Right cardiac atrium (tissue), 5 donors: ENCODE measurements at places on chromosomes 7 and 10.

DNA sequence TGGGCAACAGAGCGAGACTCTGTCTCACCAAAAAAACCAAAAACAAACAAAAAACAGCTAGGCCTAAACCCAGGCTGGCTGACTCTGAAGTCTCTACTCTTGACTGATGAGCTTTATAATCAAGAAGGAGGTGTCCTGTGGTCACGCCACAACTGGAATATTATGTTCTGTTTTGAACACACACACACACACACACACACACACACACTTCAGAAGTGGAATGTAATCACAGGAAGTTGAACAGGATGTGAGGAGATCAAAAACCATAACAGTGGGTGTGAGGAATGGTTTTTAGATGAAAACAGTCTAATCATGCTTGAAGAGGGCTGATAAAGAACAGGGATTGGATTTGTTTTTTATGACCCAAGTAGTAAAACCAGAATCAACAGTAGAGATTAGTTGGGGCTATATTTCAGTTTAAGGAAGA is 51.1 kb upstream of the IL6 start:
- no peak for DNase-seq

- DNase-seq: no peak
Measured at GRCh38 chr10:118394301-118395200, 52.4 kb upstream of the FAM204A start.

DNA sequence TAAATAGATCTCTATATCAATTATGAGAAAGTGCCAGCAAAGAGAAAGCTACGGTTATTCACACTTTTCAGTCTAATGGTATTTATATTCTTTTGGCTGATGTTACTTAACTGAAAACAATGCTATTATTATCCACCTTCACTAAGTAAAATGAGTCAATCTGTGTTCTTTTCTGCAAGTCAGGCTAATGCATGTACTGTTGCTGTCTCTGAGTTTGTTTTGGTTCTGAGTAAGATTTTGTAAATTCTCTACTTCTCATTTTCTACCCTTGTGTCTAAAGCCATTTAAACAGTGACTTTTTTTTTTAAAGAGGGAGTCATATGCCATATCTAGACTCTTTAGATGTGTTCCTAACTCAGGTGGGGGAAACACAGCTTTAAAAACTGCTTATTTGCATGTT is 7.5 kb downstream of the VWC2 start:
- DNase-seq: no peak

DNA sequence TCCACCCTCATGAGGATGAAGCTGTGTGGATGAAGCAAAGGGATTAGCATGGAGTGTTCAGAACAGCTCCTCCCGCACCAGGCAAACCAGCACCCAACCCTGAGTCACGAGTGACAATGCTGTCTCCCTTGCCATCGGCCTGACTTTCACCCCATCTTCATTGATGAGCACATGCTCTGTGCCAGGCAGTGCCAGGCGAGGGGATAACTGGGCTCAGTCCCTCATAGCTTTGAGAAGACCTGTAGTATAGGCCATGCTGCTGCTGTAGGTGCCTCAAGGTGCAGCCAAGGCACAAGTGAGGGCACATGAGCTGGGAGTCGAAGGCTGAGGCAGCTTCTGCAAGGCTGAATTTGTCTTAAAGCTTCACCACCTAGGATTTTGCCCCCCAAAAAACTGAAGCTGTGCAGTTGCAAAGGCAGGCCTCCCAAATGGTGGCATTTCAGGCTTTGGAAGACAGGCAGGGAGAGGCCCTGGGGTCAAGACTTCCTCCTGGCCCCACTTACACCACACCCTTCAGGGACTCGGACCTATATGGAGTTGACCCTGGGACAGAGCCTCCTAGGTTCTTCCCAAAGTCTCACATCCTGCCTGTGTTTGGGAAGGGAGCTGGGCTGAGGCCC is 54.2 kb upstream of the GDF10 start:
- no peak for DNase-seq

DNA sequence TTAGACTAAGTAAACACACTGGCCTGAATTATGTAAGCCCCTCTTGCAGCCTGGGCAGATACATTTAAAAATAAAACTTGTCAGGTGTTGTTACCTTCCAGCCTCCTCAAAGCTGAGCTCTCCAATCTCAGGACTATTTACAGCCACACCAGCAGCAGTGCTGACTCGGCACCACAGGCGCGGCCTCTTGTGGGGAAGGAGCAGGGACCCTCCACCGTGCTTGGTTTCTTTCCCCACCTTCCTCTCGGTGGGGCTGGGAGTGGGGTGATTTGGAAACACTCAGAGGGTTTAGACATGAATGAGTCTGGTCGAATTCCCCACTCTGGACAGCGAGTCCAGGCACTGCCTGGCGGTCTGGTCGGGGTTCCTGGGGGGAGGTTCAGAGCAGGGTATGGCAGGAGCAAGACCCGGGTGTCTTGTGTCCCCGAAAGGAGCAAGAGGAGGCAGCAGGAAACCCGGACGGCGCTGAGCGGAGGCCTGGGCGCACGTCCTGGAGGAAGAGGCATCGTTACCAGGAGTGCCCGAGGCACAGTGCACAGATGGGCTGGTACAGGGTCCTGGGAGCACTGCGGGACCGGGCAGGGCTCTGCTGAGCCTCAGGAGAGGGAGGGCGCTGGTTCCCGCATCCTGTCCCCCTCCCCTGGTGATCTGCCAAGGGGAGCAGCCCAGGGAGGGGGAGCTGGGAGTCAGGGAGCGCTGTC is 29.2 kb upstream of the CFAP46 start:
- no peak for DNase-seq

DNA sequence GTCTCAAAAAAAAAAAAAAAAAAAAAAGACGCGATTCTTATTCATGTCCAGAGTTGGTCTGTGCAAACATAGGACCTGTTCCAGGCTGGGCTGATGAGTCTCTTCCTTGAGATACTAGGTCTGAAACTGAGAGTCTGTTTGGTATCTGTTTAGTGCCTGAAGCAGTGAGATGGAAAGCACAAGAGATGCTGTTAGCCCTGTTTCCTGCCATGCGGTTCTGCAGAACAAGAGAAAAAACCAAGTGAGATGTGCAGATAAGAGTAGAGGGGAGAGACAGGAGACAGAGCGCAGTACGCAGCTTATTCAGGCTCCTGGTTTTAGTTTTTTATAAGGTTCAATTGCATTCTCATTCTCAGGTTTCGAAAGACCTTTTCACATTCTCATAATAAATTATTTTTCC is 85.8 kb upstream of the PRKCQ start:
- no peak for DNase-seq

DNA sequence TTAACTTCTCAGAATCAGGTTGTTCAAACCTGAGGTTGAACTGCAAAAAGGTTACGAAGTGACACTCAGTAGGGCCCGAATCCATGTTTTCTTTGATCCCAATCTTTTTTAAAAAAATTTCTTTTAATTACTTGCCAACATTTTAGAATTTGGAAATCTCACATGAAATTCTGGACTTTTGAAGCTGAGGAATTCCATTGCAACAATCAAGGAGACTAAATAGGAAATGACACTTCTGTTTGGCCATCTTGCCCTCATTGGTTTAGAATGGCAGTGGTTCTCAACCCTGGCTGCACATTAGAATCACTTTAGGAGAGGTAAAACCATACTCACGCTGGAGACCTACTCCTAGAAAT is 471 bp upstream of the TOMM7 start:
- no peak for DNase-seq

GRCh38 chr7:19648791-19649190 is 60.0 kb downstream of the POLR1F start:
- DNase-seq: no peak

DNA sequence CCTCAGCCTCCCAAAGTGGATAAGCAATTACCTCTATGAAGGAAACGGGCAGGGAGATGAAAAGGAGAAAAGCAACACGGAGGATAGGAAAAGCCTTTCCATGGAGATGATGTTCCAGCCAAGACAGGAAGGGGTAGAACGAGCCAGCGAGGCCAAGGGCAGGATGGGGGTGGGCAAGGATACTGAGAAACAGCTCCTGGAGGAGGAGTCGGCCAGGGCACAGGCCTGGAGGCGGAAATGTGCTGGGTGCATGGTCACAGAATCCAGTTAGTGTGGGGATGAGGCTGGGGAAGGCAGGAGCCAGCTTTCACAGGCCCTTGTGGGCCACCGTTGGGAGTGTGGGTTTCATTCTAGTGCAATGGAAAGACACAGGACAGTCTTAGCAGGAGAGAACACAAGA is 162.6 kb downstream of the JAZF1 start:
- no peak for DNase-seq

DNA sequence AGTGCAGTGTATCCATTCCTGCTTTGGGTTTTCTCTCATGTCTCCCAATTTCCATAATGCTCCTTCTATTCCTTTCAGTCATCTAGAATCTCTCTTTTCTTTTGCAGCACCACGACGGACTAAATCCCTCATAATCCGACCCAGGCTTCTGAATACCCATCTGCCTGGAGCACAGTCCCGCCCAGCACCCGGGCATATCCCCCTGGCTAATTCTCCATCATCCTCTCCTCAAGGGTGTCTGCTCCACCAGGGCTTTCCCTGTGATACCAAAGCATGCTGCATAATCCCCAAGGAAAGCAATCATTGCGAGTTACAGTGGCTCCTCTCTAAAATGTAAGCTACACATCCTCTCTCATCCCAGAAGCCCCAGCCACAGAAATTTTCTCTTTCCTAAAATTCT is 321.9 kb downstream of the CCDC3 start:
- DNase-seq: no peak

DNA sequence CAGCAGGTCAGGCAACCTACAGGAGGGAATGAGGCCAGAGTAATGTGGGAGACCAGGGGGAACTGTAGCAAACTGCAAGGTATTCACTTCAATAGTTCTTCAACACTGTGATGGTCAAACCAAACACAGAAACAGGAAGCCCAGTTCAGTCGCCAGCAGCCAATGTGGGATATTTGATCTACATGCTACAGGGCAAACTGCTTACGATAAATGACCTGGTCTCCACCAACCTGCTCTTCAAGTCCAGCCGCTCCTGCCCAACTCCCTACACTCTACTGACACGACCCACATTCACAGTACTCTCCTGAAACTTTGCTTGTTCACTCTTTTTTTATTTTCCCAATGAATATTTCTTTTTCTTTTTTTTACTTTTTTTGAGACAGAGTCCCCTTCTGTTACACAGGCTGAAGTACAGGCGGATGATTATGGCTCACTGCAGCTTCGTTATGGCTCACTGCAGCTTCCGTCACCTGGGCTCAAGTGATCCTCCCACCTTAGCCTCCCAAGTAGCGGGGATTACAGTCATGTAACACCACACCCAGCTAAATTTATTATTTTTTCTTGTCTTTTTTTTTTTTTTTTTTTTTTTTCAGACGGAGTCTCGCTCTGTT is 42.1 kb downstream of the MDH2 start:
- no peak for DNase-seq

- DNase-seq: no peak
Measured at GRCh38 chr7:141359262-141359661, 191.9 kb upstream of the AGK start.

- no peak for DNase-seq
Measured at GRCh38 chr10:22976534-22976933, 48.7 kb downstream of the ARMC3 start.

- no peak for DNase-seq
Measured at GRCh38 chr7:110461621-110462020, 629.3 kb upstream of the LRRN3 start.

DNA sequence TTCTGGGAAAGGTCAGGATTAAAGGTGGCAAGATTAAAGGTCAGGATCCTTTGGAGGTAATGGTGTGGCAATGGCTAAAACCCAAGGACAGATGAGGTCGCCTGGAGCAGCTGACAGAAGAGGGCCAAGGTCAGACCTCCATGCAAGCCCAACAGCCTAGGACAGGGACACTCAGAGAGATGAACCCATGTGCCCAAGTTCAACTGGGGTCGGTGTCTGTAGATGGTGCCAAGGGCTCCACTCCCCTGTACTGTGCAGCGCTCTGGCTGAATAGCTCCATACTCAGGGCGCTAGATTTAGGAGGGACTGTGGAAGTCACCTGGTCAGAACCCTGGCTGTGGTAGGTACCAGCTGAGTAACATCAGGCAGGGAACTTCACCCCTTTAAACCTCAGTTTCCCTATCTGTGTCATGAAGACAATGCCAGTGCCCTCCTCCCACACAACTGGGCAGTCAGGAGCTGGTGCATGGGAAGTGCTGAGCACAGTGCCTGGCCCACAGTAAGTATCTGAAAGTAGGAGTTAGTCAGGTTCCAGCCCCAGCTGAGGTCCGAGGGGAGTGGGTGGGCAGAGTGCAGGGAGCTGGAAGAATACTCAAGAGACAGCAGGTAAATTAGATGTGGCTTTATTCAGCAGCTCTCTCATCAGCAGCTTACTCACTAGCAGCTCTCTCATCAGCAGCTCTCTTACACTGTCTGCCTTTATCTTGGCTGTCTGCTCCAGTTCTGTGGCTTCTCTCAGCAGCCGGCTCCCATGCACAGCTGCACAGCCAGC is 327.1 kb downstream of the GLRX3 start:
- DNase-seq: no peak

DNA sequence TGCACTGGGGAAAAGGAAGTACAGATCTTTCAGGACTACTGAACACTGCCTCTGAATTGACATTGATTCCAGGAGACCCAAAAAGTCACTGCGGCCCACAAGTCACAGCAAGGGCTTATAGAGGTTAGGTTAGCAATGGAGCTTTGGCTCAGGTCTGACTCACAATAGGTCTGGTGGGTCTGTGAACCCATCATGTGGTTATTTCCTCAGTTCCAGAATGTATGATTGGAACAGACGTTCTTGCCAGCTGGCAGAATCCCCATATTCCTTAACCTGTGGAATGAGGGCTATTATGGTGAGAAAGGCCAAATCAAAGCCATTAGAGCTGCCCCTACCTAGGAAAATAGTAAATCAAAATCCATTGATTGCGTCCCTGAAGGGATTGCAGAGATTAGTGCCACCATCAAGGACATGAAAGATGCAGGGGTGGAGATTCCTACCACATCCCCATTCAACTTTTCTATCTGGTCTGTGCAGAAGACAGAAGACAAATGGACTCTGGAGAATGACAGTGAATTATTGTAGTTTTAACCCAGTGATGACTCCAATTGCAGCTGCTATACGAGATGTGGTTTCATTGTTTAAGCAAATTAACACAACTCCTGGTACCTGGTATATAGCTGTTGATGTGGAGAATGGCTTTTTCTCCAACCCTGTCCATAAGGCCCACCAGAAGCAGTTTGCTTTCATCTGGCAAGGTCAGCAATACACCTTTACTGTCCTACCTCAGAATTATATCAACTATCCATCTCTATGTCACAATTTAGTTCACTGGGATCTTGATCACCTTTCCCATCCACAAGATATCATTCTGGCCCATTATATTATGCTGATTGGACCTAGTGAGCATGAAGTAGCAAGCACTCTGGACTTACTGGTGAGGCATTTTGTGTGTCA is 44.5 kb upstream of the PIK3CG start:
- DNase-seq: no peak

DNA sequence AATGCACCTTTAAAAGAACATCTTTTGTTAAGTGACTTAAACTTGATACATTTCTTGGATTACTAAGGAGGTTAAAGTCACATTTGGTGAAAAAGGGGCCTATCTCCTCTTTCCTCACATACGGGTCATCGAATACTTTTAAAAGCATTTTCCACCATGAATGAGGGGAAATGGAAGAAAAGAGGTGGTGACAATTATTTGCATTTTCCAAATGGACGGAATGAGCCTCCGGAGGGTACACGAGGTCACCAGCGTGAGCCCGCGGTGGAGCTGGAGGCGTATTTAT is 1.0 kb upstream of the BMPR1A start:
- DNase-seq: no peak
